ENCODE measurements at places on chromosomes 3 and 15.

GRCh38 chr15:89870688-89871288 lies 23.0 kb downstream of the AP3S2 start:
- DNase-seq: no peak

- no peak for DNase-seq
Measured at GRCh38 chr3:184345317-184346144, 8.1 kb downstream of the FAM131A start.

GRCh38 chr15:87973501-87974215 lies 282.9 kb downstream of the NTRK3 start:
- no peak for DNase-seq

DNA sequence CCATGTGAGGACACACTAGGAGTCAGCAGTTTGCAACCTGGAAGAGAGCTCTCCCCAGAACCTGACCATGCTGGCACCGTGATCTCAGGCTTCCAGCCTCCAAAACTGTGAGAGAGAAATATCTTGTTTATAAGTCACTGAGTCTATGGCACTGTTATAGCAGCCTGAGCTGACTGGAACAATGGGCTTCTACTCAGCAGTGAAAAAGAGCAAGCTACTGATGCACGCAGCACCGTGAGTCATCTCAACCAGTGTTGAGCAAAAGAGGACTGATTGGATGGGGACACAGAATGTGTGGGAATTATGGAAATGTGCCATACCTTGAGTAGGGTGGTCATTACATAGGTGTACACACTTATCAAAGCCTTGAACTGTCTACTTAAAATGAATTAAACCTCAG lies 230.4 kb downstream of the PLCL2 start:
- DNase-seq: no peak

- no peak for DNase-seq
Measured at GRCh38 chr3:195699860-195700259, 20.9 kb upstream of the MUC20 start.

GRCh38 chr3:190209533-190209932 lies 88.8 kb upstream of the P3H2 start:
- no peak for DNase-seq

GRCh38 chr15:24039683-24040082 lies 352.6 kb upstream of the NDN start:
- no peak for DNase-seq

DNA sequence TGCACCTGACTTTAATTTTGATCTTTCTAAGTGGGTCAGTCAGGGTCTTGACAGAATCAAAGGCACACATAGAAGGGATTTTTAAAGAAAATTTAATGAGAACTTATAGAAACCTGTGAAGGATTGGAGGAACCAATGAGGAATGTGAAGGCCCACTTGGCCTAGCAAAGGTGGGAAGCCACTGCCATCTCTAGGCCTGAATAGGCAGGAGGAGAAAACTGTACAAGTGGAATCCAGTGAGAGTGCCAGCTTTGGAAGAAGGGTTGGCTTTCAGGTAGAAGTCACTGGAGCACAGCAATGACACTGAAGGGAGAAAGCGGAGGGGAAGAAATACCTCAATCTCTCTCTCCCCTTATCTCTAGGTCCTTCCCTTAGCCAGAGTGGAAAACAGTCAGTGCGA lies 380.7 kb upstream of the KCNMB2 start:
- no peak for DNase-seq

GRCh38 chr3:55343486-55344357 lies 143.4 kb downstream of the WNT5A start:
- no peak for DNase-seq

DNA sequence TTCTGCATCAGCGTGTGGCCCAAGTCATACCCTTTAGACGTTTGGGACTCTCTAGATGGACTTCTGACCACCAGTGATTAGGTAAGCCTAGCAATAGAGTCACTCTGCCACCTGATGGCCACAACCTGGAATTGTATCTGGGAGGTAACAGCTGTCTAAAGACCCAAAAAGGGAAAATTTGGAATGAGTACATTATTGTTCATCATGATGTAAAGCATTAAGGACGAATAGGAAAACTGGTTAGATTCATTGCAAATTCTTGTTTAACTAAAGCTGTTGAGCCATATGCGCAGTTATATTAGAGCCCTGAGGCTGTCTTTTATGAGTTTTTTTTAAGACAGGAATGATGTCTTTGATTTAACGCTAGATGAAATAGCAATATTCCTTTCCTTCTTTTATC lies 63.6 kb downstream of the FAM81A start:
- no peak for DNase-seq

- no peak for DNase-seq
Measured at GRCh38 chr3:141306922-141307321, 61.4 kb upstream of the ZBTB38 start.

GRCh38 chr15:53203454-53203853 lies 413.3 kb upstream of the ONECUT1 start:
- no peak for DNase-seq

GRCh38 chr3:64216274-64217147 lies 8.8 kb downstream of the PRICKLE2 start:
- DNase-seq: no peak

GRCh38 chr3:185215873-185216606 lies 37.8 kb downstream of the EHHADH start:
- DNase-seq: no peak

- DNase-seq: no peak
Measured at GRCh38 chr3:25430935-25431770, 3.1 kb downstream of the RARB start.

DNA sequence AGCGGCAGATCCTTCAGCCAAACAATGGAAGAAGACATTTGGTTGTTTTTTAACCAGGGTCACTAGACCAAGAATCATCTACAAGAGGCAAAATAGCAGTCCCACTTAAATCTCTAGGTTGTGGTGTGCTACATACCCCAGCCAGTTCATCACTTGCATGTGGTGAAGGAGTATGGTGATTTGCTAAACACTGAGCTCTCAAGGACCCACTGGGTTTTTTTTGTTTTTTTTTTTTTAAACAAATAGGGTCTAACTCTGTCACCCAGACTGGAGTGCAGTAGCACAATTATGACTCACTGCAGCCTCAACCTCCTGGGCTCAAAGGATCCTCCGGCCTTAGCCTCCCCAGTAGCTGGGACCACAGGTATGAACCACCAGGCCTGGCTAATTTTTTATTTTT lies 508.0 kb downstream of the FOXP1 start:
- no peak for DNase-seq

DNA sequence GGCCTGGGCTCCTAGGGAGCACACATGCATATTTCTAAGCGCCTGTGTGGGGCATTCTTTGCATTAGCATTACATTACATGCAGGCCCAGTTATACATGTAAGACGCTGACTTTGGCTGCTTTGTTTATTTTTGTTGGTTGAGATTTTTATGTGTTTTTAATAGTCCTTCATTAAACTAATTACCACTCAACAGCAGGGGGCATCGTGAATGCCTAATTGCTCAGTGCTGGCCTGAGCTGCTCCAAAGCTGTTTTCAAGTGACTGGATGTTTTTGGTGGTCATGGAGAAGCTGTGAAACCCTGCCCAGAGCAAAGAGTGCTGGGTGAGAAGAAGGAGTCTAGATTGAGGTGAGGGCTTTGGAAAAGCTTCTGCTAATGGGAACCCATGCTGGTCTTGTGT lies 41.5 kb downstream of the GPD1L start:
- peak; percentile 4 for DNase-seq

DNA sequence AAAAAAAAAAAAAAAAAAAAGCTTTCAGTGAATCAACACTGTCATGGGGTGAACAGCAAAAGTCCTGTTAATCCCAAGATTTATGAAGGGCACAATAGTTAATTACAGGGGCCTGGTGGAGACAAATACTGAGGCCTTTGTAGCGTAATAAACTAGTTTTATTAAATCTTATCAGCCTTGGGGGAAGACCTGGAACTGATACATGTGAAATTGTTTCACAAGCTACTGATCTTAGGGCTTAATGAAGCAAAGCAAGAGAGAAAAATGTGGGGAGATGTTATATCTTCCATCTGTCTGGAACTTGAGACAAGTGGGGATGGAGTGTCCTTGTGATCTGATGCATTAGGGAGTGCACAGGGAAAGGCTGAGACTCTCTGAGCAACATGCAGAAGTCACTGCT lies 47.9 kb upstream of the OSBPL11 start:
- no peak for DNase-seq

DNA sequence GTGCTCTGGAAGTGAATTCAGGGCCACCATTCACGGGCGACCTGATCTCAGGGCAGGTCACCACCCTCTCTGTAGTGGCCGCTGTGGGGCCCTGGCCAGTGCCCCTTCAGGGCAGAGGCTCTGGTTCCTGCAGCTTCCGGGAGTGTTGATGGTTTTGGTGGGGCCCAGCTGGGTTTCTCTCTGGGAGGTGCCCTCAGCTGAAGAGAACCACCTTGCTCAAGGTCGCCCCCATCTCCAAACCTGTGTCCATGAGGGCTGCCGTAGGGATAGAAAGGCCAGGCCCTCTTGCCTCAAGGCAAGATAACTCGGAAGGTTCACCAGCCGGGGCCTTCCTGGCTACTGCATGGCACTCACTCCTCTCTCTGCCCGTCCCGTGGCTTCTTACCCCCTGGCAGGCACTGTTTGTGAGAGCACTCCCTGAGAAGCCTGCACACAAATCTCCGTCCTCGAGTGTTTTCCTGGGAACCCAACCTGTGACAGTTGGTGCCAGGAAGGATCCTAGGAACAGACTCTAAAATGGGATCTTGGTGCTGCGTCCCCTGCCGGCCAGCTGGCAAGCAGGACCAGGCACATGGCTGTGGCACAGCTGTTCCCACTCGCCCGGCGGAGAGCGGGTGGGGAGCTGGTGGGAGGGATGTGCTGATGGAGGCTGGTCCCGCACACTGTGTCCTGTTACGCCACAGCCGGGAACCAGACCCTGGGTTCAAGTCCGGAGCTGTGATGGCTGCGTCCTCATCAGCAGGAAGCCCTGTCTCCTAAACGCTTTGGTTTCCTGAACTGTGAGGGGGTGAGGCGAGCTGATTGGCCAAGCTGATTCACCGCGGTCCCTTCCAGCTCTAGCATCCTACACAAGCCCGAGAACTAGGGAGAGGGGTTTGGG lies 23.2 kb upstream of the PIGZ start:
- no peak for DNase-seq

- no peak for DNase-seq
Measured at GRCh38 chr3:5023777-5024346, 44.6 kb downstream of the BHLHE40 start.
